Forelimb muscle (tissue), 1 donor: ENCODE measurements at places on chromosomes 5 and 9. TPM values are rescaled to one million over a fixed set of nuclear protein-coding genes. Genes with fewer than 3 reads are reported as not detected.

- DNase-seq, result no peak
Measured at GRCh38 chr5:100667161-100667630, 132.0 kb downstream of the FAM174A start.

The EQTN gene
- not detected for polyA plus RNA-seq

DNA sequence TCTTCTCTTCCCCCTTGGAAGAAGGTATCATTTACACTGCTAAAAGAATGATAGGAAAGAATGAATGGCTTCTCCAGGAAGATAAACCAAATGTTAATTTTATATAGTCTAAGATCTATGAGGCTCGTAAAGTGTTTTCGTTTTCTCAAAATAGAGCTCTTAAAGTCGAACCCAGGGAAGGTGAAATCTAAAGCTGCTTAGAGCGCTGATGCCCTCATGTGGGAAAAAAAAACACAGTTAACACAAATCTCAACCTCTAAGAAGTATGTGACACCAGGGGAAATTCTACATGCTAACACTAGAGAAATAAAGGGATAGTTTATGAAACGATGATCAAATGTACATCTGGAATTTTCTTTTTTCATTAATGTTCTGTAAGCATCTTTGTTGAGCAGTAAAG lies 257.9 kb downstream of the RASEF start:
- no peak for DNase-seq

- no peak for DNase-seq
Measured at GRCh38 chr9:127316586-127317323, 52.2 kb downstream of the GARNL3 start.

The PCDHAC2 gene
- polyA plus RNA-seq, result 0.67 TPM

The PKD2L2 gene
- polyA plus RNA-seq, result 0.83 TPM

The PCDHGB7 gene
- polyA plus RNA-seq, result 7.0 TPM

- no peak for DNase-seq
Measured at GRCh38 chr9:37929441-37929895, 25.5 kb upstream of the SLC25A51 start.

The GNA14 gene
- 3.6 TPM for polyA plus RNA-seq

The SLC6A18 gene
- not detected for polyA plus RNA-seq

GRCh38 chr9:91419222-91420191 lies 4.1 kb downstream of the NFIL3 start:
- no peak for DNase-seq

- DNase-seq, result no peak
Measured at GRCh38 chr5:139760066-139761056, 35.2 kb upstream of the PSD2 start.

The YIPF5 gene
- 38.8 TPM for polyA plus RNA-seq

DNA sequence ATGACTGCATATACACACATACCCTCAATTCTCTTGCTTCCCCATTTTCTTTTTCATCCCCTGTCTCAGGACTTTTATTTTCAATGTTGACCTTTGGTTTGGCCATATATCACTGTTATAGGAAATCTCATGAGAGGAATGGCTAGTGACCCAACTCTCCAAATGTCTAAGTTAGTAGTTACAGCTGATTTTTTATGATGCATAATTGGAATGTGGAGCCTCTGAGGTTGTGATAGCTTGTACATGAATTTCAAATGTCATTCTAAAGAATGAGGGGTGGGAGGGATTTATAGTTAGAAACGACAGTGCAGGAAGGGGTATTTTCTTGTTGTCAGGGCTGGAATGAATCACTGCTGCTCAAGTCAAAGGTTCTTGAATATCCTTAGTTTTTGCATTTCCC lies 356.1 kb downstream of the NTRK2 start:
- no peak for DNase-seq

- no peak for DNase-seq
Measured at GRCh38 chr5:98774192-98775033, 950 bp downstream of the RGMB start.

- no peak for DNase-seq
Measured at GRCh38 chr9:38227656-38228055, 158.6 kb upstream of the SHB start.
